ENCODE measurements at places on chromosomes 1 and 21.

- DNase-seq = no peak
Observed at GRCh38 chr1:77900687-77901293, 12.4 kb downstream of the NEXN start.

DNA sequence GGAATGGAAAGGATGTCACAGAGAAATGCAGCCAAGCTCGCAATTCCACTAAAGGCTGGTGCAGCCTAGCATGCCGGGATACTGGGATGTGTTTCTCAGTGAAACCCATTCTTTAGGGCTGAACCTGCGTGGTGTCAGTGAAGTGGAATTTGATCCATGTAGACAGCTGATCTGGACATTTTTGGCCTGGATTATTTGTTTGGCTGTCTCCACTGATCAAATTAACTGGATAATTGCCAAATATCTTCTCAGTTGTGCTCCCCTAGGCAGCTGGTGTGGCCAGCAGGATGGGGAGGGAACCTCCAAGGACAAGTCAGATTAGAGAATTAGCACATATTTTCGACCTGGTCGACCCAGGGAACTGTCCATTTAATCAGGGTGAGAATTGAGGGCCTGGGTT, 318.4 kb downstream of the RPS6KC1 start:
- DNase-seq = no peak

- DNase-seq = no peak
Observed at GRCh38 chr1:47710329-47711071, 272.7 kb downstream of the FOXD2 start.

- DNase-seq = no peak
Observed at GRCh38 chr1:13514821-13515220, 1.0 kb upstream of the LRRC38 start.

DNA sequence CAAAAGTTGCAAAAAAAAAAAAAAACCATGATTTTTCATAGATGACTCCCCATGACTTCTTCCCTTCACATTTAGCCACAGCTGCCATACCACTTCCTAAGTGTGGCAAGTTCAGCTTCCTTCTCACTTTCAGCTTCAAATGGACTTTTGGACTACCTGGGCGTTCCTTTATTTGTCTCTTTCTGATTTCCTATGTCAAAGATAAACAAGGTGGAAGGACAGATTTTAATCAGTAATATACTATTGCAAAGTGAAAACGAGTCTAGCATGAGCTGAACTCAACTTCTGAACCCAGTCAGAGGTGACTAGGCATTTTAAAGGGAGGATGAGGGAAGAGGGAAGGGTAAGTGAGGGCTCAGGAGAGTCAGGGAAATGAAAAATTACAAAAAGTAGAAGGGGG, 14.4 kb upstream of the SCCPDH start:
- DNase-seq = no peak

GRCh38 chr1:67270541-67270940, 37.1 kb upstream of the IL12RB2 start:
- DNase-seq = no peak

DNA sequence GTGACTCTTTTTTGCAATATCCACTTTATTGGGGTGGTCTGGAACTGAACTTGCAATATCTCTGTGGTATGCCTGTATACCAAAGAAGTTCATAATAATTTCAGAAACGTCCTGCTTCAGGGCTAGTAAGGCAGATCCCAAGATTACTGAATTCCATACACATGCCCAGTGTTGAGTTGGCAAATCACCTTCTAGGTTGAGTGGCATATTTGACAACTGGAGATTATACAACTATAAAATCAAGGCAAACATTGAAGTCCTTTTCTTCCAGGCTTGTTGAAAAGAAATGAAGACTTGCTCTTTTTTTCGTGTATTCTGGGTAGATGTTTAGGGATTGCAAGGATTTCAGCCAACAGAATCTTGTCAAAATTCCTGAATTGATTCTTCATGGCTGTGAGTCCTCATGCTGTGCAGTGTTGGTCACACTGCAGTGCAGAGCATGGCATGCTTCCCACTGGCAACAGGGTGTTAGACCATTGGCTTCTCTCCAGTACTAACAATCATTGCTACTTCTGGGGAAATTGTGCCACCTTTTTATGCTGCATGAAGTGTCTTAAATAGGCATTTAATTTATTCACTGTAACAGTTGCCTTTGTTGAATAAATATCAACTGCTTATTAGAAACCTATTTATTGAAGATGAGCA, 367.1 kb upstream of the ADGRL4 start:
- DNase-seq = no peak

DNA sequence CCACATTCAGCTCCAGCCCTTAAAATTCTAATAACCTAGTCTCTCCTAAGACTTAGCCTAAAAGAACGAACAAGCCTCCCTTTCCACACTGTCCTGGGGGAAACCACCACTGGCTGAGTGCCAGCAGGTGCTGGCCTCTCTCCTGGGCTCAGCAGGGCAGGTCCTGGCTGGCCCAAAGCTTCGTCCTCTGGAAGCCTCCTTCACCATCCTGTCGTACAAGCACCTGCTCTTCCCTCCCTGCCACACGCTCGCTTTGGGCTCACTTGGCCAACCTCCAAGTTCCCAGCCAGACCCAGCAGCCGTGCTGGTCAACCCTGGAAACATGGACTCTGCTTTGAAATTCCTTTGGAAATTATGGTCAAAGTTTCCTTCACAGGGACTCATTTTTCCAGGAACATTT, 58.2 kb upstream of the SLC25A33 start:
- DNase-seq = no peak

GRCh38 chr1:38860454-38860795, 853 bp upstream of the RRAGC start:
- no peak for DNase-seq

GRCh38 chr1:44777547-44777946, 2.2 kb downstream of the RPS8 start:
- no peak for DNase-seq

DNA sequence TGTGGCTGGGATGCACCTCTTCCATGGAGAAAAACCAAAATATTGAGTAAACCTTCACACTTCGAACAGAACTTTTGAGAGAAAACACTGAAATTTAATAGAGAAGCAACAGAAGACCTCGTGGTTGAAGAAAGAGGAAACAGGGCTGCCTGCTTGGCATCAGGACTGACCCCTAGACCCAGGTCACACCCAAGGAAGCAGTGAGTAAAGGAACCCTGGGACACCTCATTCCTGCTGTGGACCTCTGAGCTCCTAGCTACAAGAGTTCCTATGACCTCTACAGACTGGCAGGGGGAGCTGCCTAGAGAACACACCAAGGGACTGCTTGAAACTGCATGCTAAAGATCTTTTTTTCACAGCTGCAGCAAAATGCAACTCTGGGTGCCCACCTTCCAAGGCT, 67.8 kb downstream of the FASLG start:
- no peak for DNase-seq

DNA sequence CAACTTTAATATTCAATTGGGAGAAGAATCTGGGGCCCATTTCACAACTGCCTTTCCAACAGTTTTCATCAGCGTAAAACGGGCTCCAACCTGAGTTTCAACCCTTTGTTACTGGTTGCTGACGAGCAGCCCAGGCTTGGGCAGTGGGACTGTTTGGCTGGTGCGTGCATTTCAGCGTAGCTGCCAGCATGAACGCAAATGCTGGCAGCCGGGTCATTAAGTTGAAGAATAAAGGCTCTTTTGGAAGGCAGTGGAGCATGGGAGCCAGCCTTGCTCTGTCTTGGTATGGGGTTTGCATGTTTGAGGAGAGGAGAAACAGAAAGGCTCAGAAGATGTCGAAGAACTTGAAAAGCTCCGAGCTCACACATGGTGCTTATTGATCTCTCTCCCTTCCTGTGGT, 40.7 kb downstream of the WDR3 start:
- no peak for DNase-seq

DNA sequence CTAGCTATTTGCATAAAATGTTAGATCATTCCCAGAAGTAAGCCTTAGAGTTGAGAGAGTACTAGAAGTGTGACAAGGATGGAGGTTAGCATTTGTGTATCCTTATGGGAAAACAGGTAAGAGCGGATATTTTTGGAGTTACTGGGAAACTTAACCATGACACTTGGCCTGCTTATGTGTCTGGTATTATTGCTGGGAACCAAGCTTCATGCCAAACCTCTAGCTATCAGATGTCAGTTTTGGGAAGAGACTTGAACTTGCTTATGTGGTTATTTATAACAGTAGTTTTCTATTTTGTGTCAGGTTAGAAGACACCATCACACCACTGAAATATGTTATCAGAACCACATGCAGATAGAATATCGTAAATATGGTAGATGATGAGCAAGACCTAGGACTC, 230.3 kb upstream of the SGIP1 start:
- no peak for DNase-seq

- no peak for DNase-seq
Observed at GRCh38 chr1:153790966-153791647, 15.9 kb downstream of the SLC27A3 start.

DNA sequence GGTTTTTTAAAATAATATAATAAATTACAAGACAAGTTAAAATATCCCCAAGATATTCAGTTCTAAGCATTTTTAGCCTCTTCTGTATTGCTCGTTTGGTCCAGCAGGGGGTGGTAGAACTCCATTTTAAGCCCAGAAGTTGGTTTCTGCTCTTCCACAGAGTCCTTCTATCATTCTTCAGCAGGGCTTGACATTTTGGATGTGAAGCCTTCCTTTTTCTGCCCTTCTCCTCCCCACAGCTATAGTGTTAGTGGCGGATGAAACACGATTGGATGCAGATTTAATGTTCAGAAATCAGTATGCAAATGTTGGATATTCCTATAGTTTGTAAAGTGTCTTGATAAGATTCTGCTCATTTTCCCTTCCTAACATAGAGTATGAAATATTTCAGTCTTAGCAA, 1.4 kb downstream of the NCAM2 start:
- DNase-seq = no peak

GRCh38 chr1:99331636-99332035, 67.3 kb downstream of the PLPPR4 start:
- DNase-seq = no peak

- DNase-seq = no peak
Observed at GRCh38 chr1:2169200-2169836, 25.3 kb downstream of the FAAP20 start.

DNA sequence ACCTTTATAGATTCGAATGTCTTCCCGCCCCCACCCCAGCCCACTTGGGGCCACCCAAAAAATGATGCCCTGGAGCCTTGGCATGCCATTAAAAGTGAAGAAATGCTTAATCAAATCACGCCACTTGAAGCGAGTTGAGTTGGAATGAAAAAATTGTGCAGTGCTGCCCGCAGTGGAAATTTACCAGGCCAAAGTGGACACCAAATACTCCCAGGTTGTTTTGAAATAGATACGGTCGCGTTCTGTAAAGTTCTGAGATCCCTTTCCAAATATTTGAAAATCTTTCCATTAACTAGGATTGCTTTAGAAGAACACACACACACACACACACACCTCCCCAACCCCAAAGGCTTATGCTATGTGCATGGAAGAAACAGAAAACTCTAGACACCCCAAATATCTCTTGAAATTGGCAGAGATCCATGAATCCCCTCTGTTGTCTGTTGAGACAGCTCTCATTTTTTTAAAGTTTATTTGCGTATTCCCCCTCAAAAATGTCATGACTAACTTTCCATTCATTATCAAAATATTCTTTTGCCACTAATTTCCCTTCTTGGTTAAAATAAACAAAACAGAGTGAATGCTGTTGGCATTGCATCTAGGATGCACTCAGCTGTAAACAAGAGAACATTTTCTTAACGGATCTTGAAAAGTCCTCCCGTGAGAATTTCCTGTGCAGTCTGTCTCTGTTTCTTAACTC, 142.3 kb upstream of the KCNE2 start:
- no peak for DNase-seq

DNA sequence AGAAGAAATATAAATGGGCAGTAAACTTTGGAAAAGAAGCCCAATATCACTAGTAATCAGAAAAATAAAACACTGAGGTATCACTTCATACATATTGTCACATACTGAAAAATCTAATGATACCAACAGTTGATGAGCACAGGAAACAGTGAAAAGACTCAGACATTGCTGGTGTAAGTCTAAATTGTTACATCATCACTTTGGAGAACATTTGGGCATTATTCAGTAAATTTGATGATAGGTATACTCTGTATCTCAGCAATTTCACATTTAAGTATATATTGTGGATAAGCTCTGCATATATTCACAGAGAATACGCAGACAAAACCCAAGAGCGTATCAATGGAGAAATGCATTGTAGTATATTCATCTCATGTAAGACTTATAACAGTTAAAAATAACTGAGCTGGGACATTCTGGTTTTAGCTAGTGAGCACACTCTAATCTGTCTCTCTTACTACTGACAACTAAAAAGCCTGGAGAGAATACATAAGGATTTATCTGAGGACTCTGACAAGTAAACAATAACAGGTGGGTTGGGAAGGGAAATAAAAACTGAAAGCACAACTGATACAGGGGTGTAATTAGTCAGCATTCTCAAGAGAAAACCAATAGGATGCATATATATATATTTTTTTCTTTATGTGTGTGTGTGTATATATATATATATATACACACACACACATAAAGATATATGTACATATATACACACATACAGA, 212.7 kb upstream of the JUN start:
- no peak for DNase-seq

- DNase-seq = no peak
Observed at GRCh38 chr1:244150665-244151064, 99.6 kb downstream of the ZBTB18 start.

- no peak for DNase-seq
Observed at GRCh38 chr21:25925064-25925800, 190.5 kb downstream of the GABPA start.

- no peak for DNase-seq
Observed at GRCh38 chr21:25640202-25640942, 1.3 kb downstream of the JAM2 start.

GRCh38 chr21:19541602-19542001, 1138.0 kb upstream of the TMPRSS15 start:
- no peak for DNase-seq

- DNase-seq = no peak
Observed at GRCh38 chr1:19384772-19385187, 72.7 kb downstream of the SLC66A1 start.

DNA sequence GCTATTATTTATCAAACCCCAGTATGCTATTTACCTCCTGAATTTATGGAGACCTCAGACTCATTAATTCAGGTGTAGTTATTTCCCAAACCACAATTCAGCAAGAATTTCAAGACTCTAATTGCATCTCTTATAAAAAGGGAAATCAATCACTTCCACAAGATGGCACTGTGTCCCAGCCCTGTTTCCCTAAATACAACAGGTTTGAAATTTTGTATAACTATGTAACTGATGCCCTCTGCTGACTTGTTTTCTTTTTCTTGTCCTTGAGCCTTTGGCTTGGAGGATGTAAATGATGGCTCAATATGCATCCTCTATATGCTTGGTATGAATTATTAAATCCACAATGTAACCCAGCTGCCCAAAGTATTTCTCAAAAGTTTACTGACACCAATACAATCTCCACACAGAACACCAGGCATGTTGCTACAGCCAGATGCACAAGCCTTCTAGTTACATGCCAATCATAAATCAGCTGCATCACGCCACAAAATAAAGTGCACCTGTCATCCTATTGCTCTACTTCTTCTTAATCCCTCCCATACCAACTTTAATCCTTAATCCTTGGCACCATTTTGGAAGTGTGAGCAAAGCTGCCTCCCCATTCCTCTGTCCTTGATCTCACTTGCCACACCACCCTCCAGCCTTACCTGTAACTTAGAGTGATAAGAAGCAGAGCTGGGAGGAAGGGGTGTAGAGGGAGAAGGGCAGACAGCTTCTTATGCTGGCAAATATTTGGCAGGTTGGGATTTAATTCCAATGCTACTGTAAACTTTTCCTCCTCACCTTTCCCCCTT, 9.0 kb downstream of the C1orf105 start:
- peak; percentile 39 for DNase-seq
